ENCODE measurements at places on chromosomes 7 and 10.

DNA sequence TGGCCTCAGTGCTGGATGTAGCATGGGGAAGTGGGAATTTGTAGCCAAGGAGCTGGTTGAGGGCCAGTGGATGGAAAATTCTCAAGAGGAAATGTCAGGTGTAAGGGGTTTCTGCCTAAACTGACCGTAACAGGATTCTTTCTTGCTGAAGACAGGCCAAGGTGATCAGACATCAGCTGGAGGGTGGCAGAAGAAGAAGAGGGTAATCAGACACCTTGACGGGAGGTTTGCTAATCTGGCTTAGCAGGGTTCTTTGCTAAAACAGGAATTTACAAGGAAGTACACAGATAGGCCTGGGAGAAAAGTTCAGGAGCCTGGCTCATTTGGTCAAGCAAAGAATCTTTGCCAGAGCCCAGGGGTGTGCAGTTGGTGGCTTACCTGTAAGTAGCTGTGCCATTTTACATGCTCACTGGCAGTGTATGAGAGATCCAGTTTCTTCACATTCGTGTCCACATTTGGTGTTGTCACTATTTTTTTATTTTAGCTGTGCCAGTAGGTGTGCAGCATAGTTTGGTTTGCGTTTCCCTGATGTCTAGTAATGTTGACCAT lies 73.7 kb downstream of the BMPR1A start:
- no peak for DNase-seq

GRCh38 chr7:24668927-24669635 lies 88.2 kb downstream of the GSDME start:
- no peak for DNase-seq

GRCh38 chr7:128742206-128742605 lies 3.0 kb downstream of the CALU start:
- no peak for DNase-seq

- DNase-seq: no peak
These were observed 19.8 kb downstream of the HKDC1 start for GRCh38 chr10:69239816-69240434.

DNA sequence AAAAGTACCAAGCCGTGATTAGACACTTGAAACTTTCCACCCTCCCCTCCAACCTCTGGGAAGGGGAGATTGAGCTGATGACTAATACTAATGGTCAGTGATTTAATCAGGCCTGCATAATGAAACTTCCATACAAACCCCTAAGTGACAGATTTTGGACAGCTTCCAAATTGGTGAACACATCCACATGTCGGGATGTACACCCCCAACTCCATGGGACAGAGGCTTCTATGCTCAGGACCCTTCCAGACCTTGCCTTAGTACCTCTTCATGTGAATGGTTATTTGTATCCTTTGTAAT lies 4.8 kb downstream of the NUB1 start:
- DNase-seq: no peak

All from CD8-positive, alpha-beta memory T cell (primary cell).